Activated naive CD4-positive, alpha-beta T cell treated with anti-CD3 and anti-CD28 coated beads for 36 hours (primary cell): ENCODE measurements at places on chromosomes 3 and 15. TPM values are rescaled to one million over a fixed set of nuclear protein-coding genes. Genes with fewer than 3 reads are reported as not detected.

- no peak for DNase-seq
Measured at GRCh38 chr3:184694716-184695115, 17.1 kb downstream of the MAGEF1 start.

DNA sequence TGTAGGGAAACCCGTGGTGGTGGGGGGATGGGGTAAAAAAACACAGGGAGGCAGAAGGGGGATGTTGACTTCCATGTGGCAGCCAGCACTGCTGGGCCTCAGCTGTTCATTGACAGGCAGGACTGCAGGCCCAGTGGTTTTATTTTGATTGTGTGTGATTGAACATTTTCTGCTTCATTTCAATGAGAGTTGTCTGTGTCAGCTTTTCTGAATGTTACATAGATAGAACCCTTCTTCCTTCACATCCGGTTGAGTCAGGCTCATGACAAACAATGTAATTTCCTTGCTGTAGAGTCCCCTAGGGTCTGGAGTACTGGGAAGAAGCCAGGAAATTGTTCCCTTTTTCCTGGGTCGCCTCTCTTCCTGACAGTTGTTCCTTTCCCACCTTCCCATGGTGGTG lies 8.2 kb upstream of the RPP25 start:
- DNase-seq, result no peak

- DNase-seq, result no peak
Measured at GRCh38 chr15:49370782-49371181, 52.3 kb upstream of the FGF7 start.

GRCh38 chr3:42804831-42805132 lies 492 bp upstream of the HIGD1A start:
- no peak for DNase-seq

DNA sequence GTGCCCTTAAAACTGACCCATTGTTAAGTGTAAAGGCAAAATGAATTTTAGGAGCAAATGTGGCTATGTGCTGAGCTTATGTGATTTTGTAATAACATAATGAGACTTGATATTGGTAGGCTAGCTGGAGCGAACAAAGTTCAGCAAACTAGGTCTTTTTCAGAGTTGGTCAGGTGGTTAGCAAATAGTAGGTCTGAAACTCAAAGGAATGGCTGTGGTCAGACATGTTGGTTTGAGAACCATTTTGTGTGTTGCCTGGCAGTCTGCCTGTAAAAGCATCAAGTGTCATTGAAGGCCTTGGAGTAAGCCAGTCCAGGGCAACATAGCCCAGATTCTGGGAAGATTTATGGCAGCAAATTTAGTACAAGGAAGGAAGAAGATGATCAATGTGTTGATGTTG lies 16.4 kb downstream of the FBXO22 start:
- no peak for DNase-seq

DNA sequence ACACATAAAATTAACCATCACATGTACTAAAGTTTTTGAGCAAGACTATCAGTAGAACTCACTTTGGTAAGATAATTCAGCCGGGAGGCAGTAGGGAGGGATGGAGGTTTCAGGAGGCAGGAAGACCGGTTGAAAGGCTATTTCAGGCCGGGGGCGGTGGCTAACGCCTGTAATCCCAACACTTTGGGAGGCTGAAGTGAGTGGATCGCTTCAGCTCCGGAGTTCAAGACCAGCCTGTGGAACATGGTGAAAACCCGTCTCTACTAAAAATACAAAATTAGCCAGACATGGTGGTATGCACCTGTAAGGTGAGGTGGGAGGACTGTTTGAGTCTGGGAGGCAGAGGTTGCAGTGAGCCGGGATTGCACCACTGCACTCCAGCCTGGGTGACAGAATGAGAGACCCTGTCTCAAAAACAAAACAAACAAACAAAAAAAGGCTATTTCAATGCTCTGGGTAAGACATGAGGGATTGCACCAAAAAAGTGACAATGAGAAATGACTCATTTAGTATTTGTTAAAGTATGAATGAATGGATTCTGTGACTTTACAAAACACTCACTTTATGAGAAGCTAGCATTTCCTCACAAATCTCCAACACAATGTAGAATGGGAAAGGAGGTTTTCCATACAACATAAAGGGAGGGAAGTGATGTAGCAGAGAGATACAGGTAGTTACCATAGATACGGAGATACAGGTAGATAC lies 43.9 kb downstream of the SH3BP5 start:
- DNase-seq, result no peak

DNA sequence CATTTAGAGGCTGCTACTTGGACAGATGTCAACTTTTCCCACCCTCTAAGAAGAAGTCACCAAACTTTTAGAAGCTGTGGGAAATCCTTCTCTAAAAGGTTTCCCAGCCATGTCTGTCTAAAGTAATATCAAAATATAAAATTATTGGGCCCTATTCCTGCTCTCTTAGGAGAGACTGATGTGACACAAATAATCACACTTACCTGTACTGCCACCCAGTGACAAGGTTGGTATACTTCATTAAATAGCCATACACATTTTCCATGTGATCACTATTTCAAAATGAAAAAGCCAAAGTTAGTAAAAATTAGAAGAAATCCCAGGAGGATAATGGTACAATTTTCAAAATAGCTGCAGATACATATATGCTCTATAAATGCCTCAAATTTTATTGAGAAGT lies 12.6 kb downstream of the OSBPL11 start:
- DNase-seq, result peak; percentile 24

DNA sequence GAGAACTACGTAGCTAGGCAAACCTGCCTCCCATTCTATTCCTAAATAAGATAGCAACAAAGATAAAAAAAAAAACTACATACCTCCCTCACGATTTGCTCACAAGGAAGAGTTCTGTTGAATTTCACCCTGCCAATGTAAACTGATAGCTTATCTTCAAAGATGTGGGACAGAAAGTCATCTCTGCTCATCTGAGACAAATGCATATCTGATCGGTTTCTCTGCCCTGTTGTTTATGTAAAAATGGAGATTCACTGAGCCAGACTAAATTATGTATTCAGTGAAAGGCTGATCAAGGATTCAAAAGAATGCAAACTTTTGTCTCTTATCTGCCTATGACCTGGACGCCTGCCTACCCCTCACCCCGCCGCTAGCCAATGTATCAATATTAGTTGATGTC lies 11.2 kb downstream of the PYGO1 start:
- DNase-seq, result no peak

- no peak for DNase-seq
Measured at GRCh38 chr3:140092848-140093536, 158.0 kb downstream of the CLSTN2 start.

- DNase-seq, result no peak
Measured at GRCh38 chr3:119856695-119857094, 74.8 kb downstream of the NR1I2 start.

- DNase-seq, result no peak
Measured at GRCh38 chr15:75229191-75230015, 27.7 kb downstream of the C15orf39 start.

DNA sequence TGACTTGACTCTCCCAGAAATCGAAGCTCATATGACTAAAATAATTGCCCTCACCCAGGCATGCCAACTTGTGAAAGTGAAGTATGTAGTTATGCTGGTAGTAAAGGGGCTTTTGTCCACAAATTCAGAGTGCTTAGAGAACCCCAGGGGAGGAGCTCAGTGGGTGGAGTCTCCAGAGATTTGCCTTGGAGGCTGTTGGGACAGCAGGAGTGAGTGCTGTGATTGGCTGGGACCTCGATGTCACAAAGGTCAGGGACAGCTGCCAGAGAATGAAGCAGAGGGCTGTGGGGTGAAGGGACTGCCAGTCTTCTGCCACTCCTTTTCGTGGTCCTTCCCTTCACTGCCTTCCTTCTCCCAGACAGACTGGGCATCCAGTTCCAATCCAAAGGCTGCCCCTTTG lies 49.8 kb downstream of the ZNF445 start:
- DNase-seq, result no peak

GRCh38 chr15:63531586-63531985 lies 27.2 kb downstream of the USP3 start:
- no peak for DNase-seq

DNA sequence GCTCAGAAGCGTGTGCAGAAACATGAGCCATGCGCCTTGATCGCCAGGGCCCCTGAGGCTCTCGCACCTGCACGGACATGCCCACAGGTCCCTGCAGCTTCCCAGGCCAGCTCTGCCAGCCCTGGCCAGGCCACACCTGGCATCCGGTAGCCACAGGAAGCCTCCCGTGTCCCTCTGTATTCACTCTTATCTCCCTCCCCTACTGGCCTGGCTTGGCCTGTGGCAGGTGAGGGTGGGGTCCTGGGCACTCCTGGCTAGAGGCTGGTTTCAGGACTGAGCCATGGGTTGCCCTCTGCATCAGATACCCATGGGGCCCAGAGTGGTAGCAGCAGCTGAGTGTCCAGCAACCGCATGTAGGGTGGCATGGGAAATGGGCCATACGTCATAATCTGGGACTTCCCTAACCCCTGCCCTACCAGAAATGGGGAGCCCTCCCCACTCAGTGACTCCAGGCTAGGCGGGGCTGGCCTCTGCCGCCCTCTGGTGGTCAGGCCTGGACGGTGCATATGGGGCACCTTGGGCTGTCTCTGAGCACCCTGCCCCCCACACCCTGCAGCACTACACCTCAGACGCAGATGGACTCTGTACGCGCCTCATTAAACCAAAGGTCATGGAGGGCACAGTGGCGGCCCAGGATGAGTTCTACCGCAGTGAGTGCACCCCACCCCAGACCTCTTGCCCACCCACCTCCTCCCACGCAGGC lies 12.6 kb upstream of the LMAN1L start:
- DNase-seq, result peak; percentile 94

DNA sequence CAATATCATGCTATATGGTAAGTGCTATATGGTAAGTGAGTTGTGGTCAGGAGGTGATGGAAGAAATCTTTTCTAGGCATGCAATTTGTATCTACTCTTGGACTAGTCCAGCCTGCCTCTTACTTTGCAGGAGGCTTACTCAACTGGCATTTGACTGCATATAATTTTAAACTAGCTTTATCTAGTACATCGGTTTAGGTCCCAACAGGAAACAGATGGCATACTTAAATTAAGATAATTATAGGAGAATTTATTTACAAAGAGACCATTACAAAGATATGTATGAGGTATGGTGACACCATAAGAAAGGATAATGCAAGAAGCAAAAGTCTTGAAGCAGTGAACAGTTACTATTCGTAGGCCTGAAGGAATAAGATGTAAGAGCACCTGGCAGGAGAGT lies 7.8 kb downstream of the SLC28A2 start:
- no peak for DNase-seq

DNA sequence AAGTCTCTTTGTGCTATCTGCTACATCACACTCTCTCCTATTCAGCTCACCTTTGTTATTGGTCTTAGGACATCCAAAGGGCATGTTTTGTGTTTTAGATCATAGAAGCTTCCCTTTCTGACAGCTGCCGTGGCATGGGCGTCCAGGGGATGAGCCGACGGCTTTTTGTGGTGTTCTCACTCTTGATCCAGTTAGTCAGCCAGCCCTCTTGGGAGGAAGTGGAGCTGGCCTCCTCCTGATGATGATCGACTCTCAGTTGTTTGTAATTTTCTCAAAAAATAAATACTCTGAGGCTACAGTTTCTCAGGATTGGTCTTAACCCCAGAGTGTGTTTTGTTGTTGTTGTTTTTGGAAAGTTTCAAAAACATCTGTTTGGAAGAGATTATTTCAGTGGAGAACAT lies 34.4 kb downstream of the BOC start:
- no peak for DNase-seq

GRCh38 chr15:42939841-42940240 lies 19.3 kb upstream of the TTBK2 start:
- DNase-seq, result no peak

Gene CFAP100
- total RNA-seq, result not detected

Gene IGSF11
- 0.12 TPM for total RNA-seq

Gene FURIN
- 448 TPM for total RNA-seq

Gene RPL4
- total RNA-seq, result 6,391 TPM

Gene OR5K2
- not detected for total RNA-seq

Gene AQP9
- not detected for total RNA-seq

Gene DNASE1L3
- total RNA-seq, result not detected

Gene POPDC2
- 0.72 TPM for total RNA-seq

Gene CCR8
- total RNA-seq, result not detected
